Activated T-helper 2 cell treated with anti-CD3 and anti-CD28 coated beads, Interferon-gamma antibody, Interleukin-2, Interleukin-4, amounts not matched to agents 10 μg/mL and 5 μg/mL and 100 μg/mL, durations not matched to agents 14 hours and 24 hours and 36 hours (primary cell): ENCODE measurements at places on chromosomes 12 and 14. TPM values are rescaled to one million over a fixed set of nuclear protein-coding genes. Genes with fewer than 3 reads are reported as not detected.

Gene RHNO1
- total RNA-seq = 46.5 and 51.1 TPM in 2 replicates

- DNase-seq = no peak
- peaks cover 10% of the 10 kb centered on the region for H3K36me3 ChIP-seq
- H3K27me3 ChIP-seq = no peaks in the 10 kb centered on the region
- peak overlapping the region; percentile 79 for H3K27ac ChIP-seq
- peak overlapping the region; percentile 43 for H3K4me3 ChIP-seq
- H3K4me1 ChIP-seq = peaks cover 56% of the 10 kb centered on the region
Measured at GRCh38 chr12:112904571-112904970, 2.2 kb upstream of the OAS1 start.

- no peak overlapping the region for H3K27ac ChIP-seq
- no peak for DNase-seq
- H3K36me3 ChIP-seq = no peaks in the 10 kb centered on the region
- H3K4me3 ChIP-seq = no peak overlapping the region
- no peaks in the 10 kb centered on the region for H3K4me1 ChIP-seq
- peaks cover 6% of the 10 kb centered on the region for H3K27me3 ChIP-seq
Measured at GRCh38 chr12:13941258-13942249, 39.8 kb downstream of the GRIN2B start.

- peaks cover 32% of the 10 kb centered on the region for H3K36me3 ChIP-seq
- no peak overlapping the region for H3K27ac ChIP-seq
- no peaks in the 10 kb centered on the region for H3K27me3 ChIP-seq
- DNase-seq = no peak
Measured at GRCh38 chr12:111532751-111533150, 66.4 kb downstream of the ATXN2 start.

DNA sequence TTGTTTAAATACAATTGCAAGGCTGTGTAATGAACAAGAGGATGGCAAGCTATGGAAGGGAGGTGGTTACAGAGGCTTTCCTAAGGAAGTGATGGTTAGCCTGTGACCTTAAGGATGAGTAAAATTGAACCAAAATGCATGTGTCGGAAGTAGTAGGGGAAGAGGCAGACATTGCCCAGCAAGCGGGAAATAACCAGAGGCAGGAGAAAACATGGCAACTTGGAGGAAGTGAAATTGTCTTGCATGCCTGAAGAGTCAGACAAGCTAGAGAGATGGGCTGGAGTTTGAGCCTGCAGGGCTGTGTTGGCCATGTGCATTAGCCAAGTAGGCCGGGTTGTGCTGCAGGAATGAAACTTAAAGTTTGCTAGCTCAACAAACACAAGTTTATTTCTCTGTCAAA is 96.2 kb downstream of the BTG1 start:
- H3K36me3 ChIP-seq = peaks cover 42% of the 10 kb centered on the region
- H3K27me3 ChIP-seq = no peaks in the 10 kb centered on the region
- no peak overlapping the region for H3K4me3 ChIP-seq
